Spleen (tissue), 13 donors: ENCODE measurements at places on chromosomes 1 and 21.

- H3K4me1 ChIP-seq: peaks cover 2% of the 10 kb centered on the region
- no peak for DNase-seq
- H3K36me3 ChIP-seq: peaks cover 12% of the 10 kb centered on the region
- H3K27me3 ChIP-seq: no peaks in the 10 kb centered on the region
Measured at GRCh38 chr1:225830841-225831240, 20.9 kb downstream of the EPHX1 start.

GRCh38 chr1:53025769-53026112, 36.3 kb upstream of the PODN start:
- peaks cover 21% of the 10 kb centered on the region for H3K4me1 ChIP-seq
- peaks cover 18% of the 10 kb centered on the region for H3K36me3 ChIP-seq
- H3K27me3 ChIP-seq: no peaks in the 10 kb centered on the region
- no peak for DNase-seq
- no peak overlapping the region for H3K4me3 ChIP-seq

GRCh38 chr1:240649733-240650721, 38.1 kb upstream of the GREM2 start:
- no peak overlapping the region for H3K27ac ChIP-seq
- H3K27me3 ChIP-seq: no peaks in the 10 kb centered on the region

DNA sequence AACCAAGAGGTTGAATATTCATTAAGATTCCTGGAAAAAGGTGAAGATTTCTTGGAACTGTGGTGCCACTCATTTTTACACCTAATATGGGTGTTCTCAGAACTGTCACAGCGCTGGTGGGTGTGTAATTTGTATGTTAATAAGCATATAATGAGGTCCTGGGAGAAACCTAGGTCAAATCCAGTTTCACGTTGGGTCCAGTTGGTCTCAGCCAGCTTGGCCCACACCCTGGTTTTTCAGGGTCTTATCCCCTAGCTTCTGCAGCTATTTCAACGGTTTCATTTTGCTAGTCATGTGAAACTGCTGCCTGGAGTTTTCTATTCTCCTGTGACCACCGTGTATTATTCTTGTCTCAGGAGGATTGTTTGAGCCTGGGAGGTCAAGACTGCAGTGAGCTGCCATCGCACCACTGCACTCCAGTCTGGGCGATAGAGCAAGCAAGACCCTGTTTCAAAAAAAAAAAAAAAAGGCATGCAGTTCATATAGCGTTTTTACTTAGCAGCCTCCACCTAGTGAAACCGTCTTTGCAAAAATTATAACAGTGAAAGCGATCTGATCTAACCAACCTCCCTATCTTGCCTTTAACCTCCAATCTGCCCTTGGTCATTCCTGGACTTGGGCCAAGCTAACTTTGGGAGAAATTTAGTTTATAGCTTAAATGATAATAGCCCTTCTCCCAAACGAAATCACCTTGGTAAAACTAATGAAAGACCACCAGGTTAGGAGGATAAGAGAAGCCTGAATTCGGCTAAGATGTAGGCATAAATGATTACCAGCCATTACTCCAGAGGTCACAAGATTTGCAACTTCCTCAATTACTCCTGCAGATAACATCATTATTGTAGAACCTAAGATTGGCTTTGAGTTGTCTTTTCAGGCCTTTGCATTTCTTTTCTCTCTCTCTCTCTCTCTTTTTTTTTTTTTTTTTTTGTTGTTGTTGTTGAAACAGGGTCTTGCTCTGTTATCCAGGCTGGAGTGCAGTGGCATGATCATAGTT, 44.0 kb downstream of the PTAFR start:
- H3K36me3 ChIP-seq: no peaks in the 10 kb centered on the region
- H3K27ac ChIP-seq: no peak overlapping the region
- H3K27me3 ChIP-seq: no peaks in the 10 kb centered on the region
- peaks cover 33% of the 10 kb centered on the region for H3K4me1 ChIP-seq
- DNase-seq: no peak

DNA sequence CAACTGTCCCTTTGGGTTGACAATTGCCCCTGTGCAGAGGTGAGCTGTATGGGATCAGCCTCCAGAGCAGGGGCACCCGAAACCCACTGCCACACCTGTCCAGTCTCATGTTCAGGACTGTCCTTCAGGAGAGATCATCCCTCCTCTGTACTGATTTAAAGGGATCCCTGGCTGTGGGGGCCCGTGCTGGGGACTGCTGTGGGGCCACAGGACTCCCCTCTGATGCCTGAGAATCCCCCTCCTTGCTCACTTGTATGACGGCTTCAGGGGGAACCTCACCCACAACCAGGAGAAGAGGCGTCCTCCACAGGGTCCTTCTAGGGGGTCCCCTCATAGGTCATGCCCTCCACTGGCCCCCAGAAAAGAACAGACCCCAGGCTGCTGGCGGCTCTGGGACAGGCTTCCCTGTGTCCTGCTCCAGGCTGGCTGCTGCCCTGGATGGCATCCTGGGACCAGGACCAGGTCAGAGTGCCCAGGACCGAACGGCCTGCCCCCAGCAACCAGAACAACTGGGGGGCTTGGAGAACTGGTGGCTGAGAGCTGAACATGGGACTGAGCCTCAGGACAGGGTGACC, 77.5 kb upstream of the ACTRT2 start:
- DNase-seq: peak; percentile 37
- H3K4me3 ChIP-seq: no peak overlapping the region
- no peaks in the 10 kb centered on the region for H3K36me3 ChIP-seq
- no peak overlapping the region for H3K27ac ChIP-seq
- H3K27me3 ChIP-seq: peaks cover 23% of the 10 kb centered on the region

GRCh38 chr1:1093610-1093943, 19.5 kb upstream of the RNF223 start:
- H3K36me3 ChIP-seq: no peaks in the 10 kb centered on the region
- H3K27ac ChIP-seq: no peak overlapping the region
- H3K4me3 ChIP-seq: no peak overlapping the region
- no peak for DNase-seq
- H3K4me1 ChIP-seq: no peaks in the 10 kb centered on the region
- no peaks in the 10 kb centered on the region for H3K27me3 ChIP-seq

DNA sequence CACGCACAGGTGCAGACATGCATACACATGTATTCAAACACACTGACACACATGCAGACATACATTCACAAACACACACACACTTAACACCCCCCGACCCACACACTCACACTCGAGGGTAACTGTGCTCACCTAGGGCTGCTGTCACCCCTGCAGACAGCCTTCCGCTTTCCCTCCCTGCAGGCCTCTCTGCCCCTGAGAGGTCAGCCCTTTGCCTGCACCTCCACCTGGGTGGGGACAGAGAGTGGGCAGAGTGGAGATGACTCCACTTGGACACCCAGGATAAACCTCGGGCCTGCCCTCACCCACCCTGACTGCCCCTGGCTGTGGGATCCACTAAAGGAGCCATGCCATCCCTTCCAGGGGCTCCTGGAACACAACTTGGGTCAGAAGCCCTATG, 264.3 kb downstream of the PTPRU start:
- H3K4me1 ChIP-seq: no peaks in the 10 kb centered on the region
- H3K27ac ChIP-seq: no peak overlapping the region
- H3K27me3 ChIP-seq: peaks cover 68% of the 10 kb centered on the region
- no peak for DNase-seq
